ENCODE measurements at places on chromosomes 7 and 10.

DNA sequence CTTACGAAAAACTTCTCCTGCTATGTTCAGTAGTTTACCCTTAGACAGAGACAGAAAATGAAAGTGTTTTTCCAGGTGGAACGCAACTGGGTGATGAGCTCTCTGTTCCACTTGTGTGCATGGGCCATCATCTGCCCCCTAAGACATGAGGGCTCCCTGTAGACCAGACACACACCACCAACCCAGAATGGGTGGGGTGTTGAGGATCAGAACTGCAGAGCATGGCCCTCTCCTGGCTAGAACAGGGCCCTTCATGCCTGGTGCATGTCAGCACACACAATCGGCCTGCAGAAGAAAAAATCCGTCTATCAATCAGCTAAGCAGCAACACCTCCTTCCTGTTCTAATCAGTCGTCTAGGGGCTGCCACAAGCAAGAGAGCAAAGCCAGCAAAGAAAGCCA lies 186.2 kb upstream of the INHBA start:
- no peak for DNase-seq

GRCh38 chr7:85392326-85392725 lies 205.5 kb upstream of the SEMA3D start:
- no peak for DNase-seq

- peak; percentile 20 for DNase-seq
Observed at GRCh38 chr10:110865186-110865808, 6.4 kb upstream of the PDCD4 start.

- DNase-seq, result no peak
Observed at GRCh38 chr7:66837661-66838060, 83.4 kb upstream of the TMEM248 start.

GRCh38 chr7:47693216-47693615 lies 111.3 kb upstream of the TNS3 start:
- DNase-seq, result no peak

DNA sequence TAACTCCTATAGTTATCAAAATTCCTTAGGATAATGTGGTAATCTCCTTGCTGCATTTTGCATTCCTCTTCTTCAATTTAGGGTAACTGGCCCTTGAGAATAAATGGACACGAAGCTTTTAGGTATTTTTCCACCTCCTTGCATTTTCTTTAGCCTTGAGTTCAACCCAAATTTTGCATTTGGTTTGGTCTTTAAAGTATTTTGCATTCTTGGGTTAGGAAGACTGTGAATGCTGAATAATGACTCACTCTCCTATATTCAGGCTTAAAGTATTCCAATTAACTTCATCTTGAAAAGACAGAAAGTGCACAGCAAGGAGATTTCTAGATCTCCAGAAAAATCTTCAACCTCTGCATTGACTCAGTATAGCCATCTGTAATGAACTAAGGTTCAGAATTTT lies 47.3 kb downstream of the TFPI2 start:
- DNase-seq, result no peak

GRCh38 chr7:127912901-127913300 lies 118.3 kb downstream of the LRRC4 start:
- DNase-seq, result no peak

GRCh38 chr10:133279326-133280226 lies 2.9 kb upstream of the ADAM8 start:
- DNase-seq, result no peak

GRCh38 chr7:125119559-125120115 lies 190.0 kb upstream of the POT1 start:
- no peak for DNase-seq

GRCh38 chr10:96830511-96831199 lies 1.4 kb upstream of the LCOR start:
- peak; percentile 54 for DNase-seq

DNA sequence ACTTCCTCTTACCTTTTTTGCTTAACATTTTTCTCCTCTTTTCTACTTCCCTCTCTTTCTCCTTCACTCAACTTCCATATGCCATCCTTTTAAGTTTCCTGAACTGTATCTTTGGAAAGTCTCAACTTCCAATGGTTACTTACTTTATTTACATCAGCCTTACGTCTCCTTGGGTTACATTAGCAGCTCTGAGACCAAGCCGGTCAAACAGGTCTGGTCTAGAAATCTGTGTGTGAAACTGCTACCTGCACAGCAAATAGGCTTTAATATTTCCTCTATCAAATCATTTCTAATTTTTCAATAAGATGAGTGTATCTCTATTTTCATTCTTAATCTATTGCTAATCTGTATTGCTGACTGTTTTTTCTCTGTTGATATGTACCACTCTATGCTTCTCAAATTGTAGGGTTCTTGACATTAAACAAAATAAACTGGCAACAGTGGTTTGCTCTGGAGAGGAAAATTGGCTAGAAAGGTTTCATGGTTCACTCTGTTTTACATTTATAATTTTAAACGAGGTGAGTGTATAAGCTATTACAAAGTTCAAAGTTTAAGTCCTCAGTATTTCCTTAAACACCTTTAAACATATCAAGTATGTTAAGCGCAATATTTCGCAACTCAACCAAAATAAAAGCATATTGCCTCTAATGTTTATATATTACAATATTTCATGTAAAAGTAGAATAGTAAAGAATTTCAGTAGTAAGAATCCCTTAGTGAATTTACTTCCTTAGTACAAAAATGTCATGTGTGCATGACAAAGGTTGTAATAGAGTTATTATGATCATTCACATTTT lies 3.6 kb upstream of the SEMA3C start:
- DNase-seq, result no peak

GRCh38 chr7:155701972-155702544 lies 57.6 kb downstream of the RBM33 start:
- no peak for DNase-seq

DNA sequence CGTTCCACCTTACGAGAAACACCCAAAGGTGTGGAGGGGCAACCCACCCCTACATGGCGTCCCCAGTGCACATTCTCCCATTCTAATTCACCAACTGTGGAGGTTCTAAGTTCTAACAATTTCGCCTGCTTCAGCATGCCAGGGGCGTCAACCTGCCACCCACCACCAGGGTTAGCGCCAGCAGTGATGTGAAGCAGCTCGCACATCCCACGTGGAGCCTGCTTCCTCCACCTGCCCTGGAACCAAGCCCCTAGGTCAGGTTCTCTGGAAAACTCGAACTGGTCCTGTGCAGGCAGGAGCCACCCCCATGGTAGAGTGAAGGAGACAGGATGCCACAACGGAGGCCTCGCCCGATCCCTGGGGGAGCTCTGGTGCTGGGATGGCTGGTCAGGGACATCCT lies 33.3 kb upstream of the FXYD4 start:
- DNase-seq, result no peak

- DNase-seq, result no peak
Observed at GRCh38 chr10:79293841-79294581, 53.3 kb upstream of the PPIF start.

DNA sequence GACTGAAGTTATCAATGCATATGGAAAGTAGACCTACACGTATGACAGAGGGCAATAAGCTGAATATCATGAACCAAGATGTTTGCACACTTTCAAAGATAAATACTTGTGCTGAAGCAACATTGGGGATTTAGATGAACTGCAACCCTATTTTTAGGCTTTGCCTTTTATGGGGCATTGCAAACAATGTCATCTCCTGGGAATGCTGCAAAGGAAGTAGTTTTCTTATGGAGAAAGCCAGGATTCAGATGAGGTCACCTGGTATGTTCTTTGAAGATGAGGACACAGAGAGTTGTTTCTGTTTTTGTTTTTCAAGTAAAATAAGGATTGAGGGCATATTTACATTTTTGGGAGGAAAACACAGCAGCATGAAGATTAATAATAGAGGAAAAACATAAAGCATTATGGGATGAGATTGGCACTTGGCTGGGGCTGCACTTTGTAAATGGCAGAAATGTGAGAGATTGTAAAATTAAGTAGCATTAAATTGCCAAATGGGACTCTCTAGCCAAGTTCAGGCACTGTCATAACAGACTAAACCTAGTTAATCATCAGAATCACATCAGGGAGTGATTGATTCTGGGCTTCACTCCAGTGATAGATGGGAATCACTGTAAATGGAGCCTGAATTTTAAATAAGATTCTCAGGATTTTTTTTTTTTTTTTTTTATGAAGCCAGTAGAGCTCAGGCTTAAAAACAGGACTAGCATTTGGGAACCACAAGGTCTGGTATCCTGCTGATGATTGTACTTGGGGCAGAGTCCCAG lies 63.1 kb downstream of the MALRD1 start:
- DNase-seq, result no peak

GRCh38 chr10:113480081-113480360 lies 72.8 kb upstream of the HABP2 start:
- DNase-seq, result no peak

DNA sequence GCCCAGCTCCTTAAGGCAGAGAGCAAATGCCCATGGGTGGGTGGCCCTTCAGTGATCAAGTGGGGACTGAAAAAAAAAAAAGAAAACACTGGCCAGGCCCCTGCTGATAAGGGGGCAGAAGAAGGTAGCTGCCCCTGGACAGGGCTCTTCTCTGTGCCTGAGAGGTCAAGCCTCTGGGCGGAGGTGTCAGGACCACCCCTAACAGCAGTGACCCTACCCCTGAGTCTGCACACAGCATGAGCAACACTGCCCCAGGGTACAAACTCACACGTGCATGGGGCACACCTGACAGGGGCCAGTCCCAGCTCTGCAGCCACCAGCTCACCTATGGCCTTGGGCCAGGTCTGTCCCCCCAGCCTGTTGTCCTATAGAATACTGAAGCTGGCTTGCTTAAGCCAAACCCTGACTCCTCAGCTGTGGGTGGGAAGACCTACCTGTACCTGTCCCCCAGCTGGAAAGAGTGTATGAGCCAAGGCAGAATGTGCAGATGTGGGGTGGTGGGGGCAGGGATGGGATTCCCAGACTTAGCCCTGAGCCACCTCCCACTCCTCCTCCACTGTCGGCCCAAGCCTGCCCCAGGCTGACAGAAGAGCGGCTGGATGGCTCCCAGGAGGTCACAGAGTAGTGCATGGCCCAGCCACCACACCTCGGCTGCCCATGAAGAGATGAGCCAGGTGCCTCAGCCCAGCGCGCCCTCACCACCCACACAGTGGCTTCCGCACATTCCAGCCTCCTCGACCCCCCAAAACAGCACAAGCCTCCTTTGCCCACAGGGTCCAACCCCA lies 23.7 kb downstream of the KCNH2 start:
- DNase-seq, result no peak

GRCh38 chr7:107446531-107446930 lies 23.3 kb upstream of the GPR22 start:
- DNase-seq, result no peak

GRCh38 chr7:91068136-91068795 lies 196.0 kb upstream of the FZD1 start:
- DNase-seq, result no peak

DNA sequence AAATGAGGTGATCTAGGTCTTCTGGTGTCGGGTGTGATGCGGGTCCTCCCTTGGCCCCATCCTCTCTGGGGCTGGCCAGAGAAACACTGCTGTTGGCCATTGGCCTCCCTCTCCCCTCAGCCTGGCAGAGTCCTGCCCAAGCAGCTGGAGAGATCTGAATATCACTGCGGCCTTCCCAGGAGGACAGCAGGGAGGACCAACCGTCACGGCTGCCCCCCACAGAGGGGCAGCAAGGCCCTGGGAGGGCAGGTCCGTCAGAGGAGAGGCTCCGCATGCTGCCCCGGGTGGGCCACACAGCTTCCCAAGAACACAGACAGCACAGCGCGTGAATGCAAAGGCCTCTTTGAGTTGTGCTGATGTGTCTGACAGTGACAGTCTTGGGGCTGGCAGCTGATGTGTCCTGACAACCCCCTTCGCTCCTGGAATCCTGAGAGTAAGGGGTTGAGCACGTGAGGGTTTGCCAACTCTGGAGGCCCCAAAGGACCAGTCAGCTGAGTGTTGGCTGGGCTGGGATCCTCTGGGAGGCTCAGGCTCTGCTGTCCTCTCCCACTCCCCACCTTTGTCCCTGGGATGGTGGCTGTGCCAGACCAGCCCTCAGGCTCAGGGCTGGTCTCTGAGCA lies 132.5 kb upstream of the UNC5B start:
- DNase-seq, result no peak

Data from HTR-8/SVneo (cell line).